ENCODE measurements at places on chromosomes 2 and 18. TPM values are rescaled to one million over a fixed set of nuclear protein-coding genes. Genes with fewer than 3 reads are reported as not detected.

- no peak for DNase-seq
These were observed 104.5 kb upstream of the ZEB2 start for GRCh38 chr2:144624451-144624850.

- DNase-seq: peak; percentile 61
These were observed 1.2 kb downstream of the STK17B start for GRCh38 chr2:196170213-196170605.

DNA sequence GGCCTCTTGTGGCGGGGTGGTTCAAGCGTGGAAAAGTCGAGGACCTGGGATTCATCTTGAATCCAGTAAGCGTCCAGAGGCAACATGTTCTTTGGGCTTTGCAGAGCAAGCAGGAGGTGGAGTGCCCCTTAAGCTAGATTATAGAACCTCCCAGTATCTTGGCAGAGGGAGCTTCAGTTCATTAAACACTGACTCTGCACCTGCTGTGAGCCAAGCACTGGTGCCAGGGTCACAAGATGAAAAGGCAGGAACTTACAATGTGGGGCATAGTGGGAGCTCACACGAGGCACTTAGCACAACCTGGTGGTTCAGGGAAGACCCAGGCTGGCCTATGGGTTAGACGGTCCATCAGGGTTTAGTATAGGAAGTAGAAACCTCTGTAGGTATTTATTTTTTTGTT, 7.4 kb upstream of the FZD5 start:
- DNase-seq: no peak

DNA sequence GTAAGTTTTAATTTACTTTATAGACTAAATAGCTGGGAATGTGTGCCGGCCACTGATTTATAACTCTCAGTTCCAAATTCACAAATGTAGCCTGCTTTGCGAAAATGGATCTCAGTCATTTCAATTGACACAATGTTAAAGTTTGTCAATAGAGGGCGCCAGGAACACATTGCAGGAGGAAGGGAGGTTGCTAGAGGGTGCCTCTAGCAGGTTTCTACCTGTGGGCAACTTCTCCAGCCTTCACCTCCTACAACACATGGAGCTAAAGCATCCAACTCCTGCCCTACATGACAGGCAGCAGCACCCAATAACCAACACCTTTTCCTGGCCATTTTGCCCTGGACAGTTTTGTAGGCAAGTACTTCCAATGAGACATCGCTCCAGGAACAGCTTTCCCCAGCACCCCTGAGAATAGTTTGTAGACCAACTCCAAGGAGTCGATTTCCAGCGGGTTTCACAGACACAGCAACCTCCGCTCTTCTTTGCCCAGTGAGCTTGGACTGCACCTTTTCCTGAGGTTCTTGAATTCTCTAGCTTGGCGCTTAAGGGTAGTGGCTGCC, 784.8 kb upstream of the CDH2 start:
- peak; percentile 33 for DNase-seq

DNA sequence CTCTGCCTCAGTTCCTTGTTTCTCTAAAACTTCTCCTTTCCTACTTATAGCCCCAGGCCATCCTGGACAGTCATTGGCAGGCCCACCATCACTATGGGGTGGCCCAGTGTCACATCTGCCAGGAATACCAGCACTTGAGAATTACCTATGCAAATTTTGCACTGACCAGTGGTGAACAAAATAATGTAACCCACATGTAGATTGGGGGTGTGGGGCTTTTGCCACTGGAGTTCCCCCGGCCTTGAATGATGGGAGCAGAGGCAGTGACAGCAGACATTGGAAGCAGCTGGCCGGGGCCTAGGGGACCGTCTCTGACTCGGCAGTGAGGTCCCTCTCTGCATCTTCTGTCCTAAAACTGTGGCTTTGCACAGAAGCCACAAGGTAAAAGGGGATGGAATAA, 24.9 kb upstream of the DNMT3A start:
- DNase-seq: no peak

DNA sequence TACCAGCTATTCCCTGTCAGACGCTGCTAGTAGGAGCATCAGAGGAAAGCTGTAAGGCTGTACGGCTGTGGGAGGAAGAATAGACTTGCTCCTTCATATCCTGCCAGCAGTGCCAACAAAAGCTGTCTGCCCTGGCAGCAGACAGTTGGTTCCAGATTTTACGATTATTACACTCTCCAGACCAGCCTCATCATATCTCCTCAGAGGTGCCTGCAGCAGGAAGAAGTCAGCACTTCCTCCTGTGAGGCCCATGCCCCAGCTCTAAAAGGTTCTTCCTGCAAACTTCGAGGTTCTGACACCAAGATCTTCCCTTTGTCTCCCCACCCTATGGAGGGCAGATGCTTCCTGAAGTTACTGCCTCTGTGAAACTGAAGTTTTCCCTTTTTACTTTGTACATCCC, 537.7 kb upstream of the PKDCC start:
- no peak for DNase-seq

DNA sequence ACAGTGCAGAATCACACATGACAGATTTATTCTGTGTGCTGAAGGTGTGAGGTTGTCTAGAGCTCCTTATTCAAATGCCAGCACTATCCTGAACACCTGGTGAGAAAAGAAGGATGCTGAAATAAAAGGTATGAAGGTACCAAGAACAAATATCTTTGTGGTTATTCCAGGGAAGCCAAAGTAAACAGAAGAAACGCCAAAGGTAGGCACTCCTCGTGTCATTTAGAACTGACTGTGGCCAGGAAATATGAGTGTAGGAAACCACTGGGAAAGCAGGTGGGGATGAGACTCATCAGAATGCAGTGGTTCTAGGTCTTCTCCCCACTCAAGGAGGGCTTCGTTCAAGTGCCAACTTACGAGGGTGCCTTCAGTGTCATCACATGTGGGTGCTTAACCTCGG, 80.8 kb downstream of the KIF5C start:
- no peak for DNase-seq

DNA sequence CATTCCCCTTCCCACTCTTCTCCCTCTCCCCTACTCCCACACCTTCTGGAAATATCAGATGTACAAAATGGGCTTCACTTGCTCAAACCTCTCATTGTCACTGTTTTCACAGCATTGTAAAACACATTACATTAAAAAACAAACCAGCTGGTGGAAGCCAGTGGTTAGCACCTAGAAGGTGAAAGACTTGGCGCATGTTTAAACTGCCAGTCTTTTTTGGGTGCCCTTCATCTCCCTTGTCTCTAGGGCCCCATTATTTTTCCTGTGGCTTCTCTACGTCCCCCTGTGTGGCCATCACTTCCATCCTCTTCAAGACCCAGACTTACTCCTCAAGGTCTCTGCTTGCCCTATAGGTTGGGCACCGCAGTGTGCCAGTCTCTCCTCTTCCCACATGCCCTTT, 34.9 kb downstream of the MGAT5 start:
- DNase-seq: no peak

DNA sequence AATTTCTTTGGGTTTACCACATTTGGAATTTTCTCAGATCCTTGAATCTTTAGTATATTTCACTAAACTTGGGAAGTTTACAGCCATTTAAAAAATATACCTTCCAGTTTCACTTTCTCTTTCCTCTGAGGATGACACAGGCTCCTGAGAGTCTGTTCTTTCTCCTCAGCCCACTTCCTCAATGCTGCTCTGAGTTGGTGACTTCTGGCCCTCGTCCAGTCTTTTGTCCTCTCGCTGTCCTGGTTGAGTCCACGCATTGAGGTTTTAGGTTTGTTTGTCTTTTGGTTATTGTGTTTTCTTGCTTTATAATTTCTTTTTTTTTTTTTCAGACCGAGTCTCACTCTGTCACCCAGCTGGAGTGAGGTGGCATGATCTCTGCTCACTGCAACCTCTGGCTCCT, 40.7 kb upstream of the GALR1 start:
- DNase-seq: peak; percentile 68

DNA sequence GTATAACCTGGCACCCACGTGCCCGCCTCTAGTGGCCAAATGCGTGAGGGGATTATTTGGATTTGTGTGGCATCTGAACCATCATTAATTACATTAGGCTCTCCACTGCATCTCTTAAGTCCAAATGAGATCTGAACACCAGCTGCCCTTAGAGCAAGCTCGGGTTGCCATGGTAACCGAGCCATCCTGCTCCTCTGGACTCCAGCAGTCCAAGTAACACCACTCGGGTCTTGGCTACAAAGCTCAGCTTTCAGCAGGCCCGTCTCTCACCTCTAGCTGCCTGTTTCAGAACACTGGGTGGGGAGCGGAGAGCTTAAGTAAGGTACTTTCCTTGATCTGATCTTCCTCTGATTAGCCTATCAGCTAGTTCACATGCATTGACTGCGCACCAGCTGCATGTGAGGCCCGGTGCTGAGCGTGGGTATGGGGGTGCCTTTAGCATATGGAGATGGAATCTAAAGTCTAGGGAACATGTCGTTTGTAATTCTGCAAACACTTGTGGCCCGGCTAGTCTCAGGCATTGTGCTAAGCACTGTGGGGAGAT, 14.1 kb upstream of the CYS1 start:
- no peak for DNase-seq

GRCh38 chr18:58276789-58277739, 233.0 kb downstream of the NEDD4L start:
- no peak for DNase-seq

DNA sequence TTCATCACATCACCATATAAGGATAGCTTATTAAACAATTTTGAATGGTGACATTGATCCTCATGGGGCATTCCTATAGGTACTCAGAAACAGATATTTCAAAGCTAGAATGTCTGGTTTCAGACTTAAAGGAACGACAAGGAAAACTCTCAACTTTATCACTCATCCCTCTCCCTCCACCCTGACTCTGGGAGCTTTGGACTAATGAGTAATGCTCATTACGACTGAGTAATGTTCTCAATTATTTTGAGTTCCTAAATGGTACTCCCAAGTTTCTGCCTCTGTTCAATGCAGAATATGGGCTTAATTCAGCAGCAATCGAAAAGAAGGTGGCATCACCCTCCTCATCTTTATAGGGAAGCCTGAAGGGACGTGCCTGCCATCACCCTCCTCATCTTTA, 43.4 kb downstream of the RFX8 start:
- DNase-seq: no peak

- DNase-seq: no peak
These were observed 9.0 kb downstream of the OBSL1 start for GRCh38 chr2:219562049-219563020.

DNA sequence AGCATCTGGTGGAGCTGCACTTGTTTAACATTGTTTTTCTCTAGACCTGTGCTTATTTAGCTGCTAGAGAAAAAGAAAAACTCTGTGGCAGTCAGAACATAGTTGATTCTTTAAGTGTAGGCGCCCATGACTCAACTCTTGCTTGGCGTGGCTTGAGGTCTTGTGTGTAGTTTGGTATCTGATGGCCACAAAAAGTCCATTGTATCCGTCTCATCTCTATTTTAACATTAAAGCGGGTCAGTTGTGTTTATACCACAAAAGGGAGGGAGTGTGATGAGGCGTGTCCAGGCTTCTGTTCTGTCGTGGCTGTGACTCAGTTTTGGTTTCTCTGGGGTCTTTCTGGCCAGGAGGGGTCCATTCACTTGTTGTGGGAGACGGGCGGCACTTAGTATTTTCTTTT, 24.2 kb upstream of the UGT1A8 start:
- no peak for DNase-seq

The TEX44 gene
- not detected for total RNA-seq

The PRKCE gene
- 6.9 TPM for total RNA-seq

The OTOS gene
- not detected for total RNA-seq

The POTEC gene
- not detected for total RNA-seq

The DLGAP1 gene
- 7.2 TPM for total RNA-seq
